ENCODE measurements at places on chromosomes 5 and 9.

- DNase-seq: no peak
Measured at GRCh38 chr5:108280248-108280647, 101.7 kb downstream of the FBXL17 start.

- DNase-seq: no peak
Measured at GRCh38 chr9:36503172-36504088, 69.3 kb upstream of the MELK start.

DNA sequence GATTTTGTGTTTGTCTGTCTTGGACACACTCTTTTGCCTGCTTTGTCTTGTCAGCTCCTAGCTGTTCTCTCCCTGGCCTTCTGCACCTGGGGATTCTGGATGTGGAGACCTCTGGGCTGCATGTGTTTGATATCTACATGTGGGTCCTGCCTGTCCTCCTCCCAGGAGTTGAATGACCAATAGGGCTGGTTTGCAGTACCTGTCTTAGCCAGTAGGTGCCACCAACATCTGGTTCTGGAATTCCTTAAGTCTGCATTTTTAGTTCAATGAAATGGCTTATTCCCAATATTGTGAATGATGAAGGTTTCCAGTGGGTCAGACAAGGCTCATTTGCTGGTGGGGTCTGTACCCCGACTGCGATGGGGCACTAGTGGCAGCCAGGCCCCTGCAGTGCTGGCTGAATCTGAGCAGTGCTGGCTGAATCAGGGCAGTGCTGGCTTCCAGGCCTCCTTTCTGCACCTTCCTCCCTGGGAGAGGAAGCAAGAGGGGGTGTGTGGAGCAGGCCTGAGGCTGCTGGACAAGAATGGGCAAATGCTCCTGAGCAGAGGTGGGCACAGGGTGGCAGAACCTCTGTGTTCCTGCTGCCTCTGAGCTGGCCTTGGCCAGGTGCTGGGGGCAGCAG lies 73.3 kb downstream of the RXRA start:
- DNase-seq: no peak

DNA sequence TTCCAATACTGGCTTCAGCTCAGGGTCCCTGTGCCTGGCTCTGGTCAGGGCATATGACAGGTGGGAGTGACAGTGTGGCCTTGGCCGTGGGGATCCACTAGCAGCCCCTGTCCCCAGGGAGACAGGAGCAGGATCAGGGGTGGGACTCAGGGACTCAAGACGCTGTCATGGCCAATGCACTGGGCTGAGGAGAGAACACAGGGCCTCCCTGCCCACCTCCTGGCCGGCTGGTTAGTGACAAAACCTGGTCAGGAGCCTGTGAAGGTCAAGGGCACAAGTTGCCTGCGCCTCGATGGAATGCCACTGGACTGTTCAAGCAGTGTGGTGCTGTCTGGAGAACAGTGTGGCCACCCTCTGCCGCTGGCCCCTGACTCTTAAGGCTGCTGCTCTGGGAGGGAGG lies 86.8 kb downstream of the OLFM1 start:
- DNase-seq: no peak

- no peak for DNase-seq
Measured at GRCh38 chr5:133708331-133708850, 96.0 kb upstream of the FSTL4 start.

- DNase-seq: no peak
Measured at GRCh38 chr9:137522746-137523455, 27.3 kb downstream of the PNPLA7 start.

- no peak for DNase-seq
Measured at GRCh38 chr5:77208507-77209163, 1.8 kb upstream of the PDE8B start.

DNA sequence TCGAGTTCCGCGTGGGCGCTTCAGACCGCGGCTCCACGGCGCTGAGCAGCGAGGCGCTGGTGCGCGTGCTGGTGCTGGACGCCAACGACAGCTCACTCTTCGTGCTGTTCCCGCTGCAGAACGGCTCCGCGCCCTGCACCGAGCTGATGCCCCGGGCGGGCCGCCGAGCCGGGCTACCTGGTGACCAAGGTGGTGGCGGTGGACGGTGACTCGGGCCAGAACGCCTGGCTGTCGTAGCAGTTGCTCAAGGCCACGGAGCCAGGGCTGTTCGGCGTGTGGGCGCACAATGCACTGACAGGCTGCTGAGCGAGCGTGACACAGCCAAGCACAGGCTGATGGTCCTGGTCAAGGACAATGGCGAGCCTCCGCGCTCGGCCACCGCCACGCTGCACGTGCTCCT lies 3.7 kb upstream of the PCDHB15 start:
- DNase-seq: no peak

DNA sequence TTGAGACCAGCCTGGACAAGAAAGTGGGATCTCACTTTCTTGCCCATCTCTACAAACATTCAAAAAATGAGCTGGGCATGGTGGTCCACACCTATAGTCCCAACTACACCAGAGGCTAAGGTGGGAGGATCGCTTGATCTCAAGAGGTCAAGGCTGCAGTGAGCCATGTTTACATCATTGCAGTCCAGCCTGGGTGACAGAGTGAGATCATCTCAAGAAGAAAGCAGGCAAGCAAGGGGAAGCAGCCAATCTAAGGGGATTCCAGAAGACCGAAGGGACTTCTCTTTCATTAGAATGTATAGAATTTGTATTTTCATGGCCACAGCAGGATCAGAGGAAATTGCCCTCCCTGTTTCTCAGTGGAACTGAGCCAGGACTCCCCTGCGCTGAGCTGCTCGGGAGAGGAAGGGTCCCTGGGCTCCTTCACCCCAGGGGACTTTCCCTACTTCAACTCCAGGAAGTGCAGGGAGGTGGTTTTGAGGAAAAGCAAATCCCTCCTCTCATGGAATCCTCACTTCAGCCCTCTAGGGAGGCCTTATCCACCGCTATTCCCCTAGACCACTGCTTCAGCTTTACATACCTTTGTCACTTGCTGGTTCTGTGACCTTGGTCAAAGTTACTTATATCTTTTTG lies 12.1 kb downstream of the WWC1 start:
- no peak for DNase-seq

GRCh38 chr5:173812811-173813550 lies 75.2 kb upstream of the CPEB4 start:
- DNase-seq: no peak

DNA sequence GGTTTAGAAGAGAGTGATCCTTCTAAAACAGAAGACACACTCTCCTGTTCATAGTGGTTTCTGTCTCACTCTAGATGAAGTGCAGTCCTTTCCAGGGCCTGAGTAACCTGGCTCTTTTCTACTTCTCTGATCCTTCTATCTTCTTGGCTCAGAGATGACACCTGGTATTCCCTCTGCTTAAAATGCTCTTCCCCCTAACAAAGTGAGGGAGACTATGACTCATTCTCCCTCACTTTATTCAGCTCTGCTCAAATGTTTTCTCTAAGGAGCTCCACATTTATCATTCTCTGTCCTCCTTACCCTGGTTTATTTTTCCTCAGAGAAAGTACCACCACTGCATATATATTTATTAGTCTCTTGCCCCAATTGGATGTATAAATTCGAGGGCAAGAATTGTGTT lies 24.6 kb downstream of the TUT7 start:
- no peak for DNase-seq

DNA sequence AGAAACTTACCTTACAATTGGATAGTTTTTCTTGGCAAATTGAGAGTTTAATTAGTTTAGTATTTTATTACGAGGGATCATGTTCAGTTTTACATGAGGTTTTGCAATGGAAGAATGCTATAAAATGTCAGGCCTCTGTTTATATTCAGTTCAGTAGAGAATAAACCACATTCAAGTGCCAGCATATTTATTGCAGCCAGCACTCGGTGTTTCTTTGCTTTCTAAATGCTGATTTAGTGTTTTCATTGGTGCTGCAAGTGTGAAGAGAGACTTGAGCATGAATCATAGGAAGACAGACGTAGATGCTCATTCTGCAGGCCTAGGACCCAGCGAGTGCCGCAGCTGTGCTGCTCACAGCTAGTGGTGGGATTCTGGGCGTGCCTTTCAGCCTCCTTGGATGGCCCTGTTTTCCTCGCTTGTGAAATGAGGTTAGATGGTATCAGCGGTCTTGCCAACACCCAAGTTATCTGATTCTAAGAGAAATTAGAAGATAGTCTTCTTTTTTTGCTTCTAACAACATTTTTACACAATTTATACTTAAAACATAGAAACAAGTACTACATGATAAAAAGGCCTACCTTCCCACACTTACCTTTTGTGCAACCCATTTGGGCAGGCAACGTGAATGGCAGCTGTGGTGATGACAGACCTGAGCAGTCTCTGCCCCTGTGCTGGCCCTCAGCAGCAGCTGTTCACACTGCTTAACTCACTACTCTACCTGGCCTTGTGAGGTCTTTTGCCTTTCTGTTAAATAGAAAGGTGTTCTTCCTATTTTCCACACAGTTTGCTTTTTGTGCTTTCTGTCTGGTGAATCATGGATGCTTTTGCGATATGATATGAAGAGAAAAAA lies 26.8 kb upstream of the TNFAIP8 start:
- DNase-seq: no peak

DNA sequence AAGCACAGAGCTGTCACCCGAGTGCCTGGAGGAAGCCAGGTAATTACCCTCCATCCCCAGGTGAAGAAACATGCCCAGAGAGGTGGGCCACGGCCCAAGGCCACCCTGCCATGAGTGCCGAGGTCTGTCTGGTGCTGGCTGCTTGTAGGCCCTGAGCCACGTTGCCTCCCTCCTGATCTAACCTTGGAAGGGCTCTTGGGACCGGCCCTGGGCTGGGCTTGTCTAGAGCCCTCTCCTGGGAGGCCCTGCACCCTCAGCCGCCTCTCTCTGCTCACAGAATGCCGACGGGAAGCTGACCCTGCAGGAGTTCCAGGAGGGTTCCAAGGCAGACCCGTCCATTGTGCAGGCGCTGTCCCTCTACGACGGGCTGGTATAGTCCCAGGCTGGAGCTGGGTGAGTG lies 39.4 kb upstream of the HMCN2 start:
- DNase-seq: no peak

GRCh38 chr9:26158631-26159150 lies 480.4 kb upstream of the TUSC1 start:
- DNase-seq: no peak

DNA sequence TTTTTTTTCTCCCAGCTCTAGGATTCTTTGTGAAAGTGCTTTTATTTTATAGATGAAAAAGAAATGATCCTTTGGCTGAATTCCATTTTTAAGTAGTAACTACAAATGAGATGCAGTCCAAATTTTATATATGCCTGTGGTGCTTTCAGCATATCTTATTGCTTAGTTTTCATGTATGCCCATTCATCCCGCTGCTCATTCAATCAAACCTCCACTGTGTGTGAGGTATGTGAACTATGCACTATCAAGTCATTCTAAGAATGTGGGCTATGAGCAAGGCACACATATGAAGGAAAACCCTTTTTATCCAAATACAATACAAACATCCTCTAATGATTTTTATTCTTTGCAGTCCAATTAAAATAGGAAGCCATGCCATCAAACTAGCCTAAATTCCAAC lies 1069.1 kb upstream of the DMAC1 start:
- no peak for DNase-seq

- no peak for DNase-seq
Measured at GRCh38 chr9:130756455-130757152, 63.0 kb downstream of the EXOSC2 start.

- no peak for DNase-seq
Measured at GRCh38 chr5:2749514-2750025, 1.9 kb downstream of the IRX2 start.

- no peak for DNase-seq
Measured at GRCh38 chr5:141100243-141100805, at the start of gene PCDHB3. PCDHB3 (plus strand) TSS chr5:141100473; CDS start chr5:141100650, 177 bp downstream.

DNA sequence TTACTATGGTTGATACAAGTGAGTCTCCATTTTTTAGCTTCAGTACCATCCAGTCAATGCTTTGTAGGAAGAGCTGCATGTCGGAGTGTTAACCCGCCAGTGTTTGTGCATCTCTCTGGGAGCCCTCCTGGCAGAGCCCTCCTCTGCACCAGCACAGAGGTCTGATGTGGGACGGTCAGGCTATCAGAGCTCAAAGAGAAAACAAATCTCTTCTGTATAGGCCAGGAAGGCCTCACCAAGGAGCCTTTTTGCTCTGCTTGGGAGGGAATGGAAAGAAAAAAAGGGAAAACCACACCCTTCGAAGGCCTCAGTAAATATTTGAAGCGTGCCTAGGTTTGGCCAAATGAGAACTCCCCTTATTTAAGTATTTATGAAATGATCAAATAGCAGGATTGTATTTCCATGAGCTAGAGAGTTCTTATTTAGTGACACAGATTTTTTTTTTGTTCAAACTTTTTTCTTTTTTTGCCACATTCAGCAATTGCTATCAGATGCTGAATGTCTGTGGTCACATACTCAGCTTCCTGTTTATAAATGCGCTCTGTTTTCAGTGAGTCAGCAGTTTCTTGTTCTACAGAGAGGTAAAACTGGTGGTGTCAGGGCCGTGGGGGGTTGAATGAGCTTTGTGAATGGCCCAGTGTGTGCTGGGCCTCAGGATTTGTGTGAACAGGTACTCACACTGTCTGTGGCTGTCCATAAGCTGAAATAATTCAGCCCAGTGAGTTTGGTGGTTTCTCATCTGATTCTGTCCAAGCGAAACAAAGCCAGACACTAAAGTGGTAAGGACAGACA lies 226.6 kb downstream of the SNX18 start:
- no peak for DNase-seq

- no peak for DNase-seq
Measured at GRCh38 chr5:84373506-84373905, 11.2 kb downstream of the EDIL3 start.

DNA sequence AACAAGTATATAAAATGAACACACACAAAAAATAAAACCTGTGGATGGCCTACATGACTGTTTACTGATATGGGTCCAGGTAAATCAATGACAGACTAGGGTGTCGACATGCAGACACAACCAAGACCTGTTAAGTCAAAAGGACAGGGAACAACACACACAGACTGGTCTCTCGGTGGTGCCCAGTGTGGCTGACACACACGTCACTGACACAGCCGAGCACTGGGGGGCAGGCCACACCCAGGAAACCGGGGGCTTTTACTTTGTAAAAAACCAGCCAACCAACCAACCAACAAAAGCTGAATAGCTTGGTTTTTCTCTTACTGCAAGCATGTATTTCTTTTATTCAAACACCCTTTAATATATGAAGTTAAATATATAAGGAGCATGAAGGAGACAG lies 5.0 kb downstream of the FAM163B start:
- no peak for DNase-seq

GRCh38 chr5:111734597-111734996 lies 22.4 kb downstream of the NREP start:
- DNase-seq: no peak

DNA sequence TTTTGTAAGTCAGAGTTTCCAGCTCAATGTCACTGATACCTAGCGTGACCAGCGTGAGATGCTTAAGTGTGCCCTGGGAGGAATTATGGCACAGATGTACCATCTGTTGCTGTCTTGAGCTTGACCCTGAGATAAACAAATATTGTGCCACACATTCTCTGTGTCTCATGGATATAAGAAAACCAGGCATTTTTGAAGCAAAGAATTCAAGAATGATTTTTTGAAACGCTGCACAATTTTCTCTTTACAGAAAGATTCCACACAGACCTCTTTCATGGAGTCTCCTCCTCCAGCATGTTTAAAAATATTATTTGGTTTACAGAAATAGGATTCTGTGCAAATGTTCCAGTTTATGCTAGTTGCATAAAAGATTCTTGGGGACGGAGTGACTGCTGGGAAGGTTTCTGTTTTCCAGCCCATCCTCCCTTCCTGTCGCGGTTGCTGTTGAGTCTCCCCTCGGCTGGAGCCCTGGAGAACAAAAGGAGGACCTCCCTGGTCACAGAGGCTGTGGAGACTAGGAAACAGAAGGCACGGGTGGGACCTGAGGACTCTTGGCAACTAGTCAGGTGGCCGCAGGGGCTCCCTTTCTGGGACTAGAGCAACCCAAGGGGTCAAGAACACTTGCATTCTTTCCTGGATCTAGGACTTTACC lies 120.8 kb downstream of the RASGRF2 start:
- no peak for DNase-seq

- no peak for DNase-seq
Measured at GRCh38 chr5:115289104-115289503, 7.3 kb downstream of the CCDC112 start.
